Cortex of kidney (tissue), 1 donor: ENCODE measurements at places on chromosomes 3 and 15.

DNA sequence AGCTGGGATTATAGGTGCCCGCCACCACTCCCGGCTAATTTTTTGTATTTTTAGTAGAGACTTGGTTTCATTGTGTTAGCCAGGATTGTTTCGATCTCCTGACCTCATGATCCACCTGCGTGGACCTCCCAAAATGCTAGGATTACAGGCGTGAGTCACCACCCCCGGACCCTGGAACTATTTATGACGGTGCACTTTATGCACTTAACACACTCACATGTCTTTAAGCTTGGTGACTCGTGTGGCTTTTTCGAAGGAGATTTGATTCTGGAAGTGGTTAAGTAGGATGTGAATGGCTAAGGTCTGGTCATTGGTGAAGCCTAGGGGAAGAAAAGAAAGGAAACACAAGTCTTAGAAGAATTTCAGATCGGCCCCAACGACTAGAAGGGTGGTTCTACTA is 20.3 kb downstream of the BBS4 start:
- DNase-seq = no peak

GRCh38 chr3:114697401-114697800 is 403.6 kb downstream of the TIGIT start:
- no peak for DNase-seq

GRCh38 chr3:144317961-144318360 is 346.3 kb downstream of the DIPK2A start:
- no peak for DNase-seq

DNA sequence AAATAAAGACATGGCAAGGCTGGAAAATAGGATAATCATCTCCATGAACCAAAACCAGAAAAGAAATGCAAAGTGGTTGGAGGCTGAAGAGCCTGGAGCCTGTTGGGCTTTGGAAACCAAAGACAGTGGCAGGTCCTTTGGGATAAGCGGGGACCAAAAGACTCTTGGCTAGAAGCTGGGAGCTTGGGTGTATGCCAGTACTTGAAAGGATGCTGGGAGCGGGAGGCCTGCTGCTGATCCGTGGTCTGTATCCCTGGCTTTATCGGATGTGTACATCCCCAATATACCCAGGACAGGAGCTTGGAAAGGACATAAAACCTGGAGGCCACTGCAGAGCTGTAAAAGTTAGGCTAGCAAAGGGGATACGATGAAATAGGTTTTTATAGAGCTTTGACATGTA is 1.3 kb upstream of the CHRNB4 start:
- no peak for DNase-seq

- DNase-seq = no peak
These were observed 141.3 kb upstream of the LRRFIP2 start for GRCh38 chr3:37315669-37316068.

DNA sequence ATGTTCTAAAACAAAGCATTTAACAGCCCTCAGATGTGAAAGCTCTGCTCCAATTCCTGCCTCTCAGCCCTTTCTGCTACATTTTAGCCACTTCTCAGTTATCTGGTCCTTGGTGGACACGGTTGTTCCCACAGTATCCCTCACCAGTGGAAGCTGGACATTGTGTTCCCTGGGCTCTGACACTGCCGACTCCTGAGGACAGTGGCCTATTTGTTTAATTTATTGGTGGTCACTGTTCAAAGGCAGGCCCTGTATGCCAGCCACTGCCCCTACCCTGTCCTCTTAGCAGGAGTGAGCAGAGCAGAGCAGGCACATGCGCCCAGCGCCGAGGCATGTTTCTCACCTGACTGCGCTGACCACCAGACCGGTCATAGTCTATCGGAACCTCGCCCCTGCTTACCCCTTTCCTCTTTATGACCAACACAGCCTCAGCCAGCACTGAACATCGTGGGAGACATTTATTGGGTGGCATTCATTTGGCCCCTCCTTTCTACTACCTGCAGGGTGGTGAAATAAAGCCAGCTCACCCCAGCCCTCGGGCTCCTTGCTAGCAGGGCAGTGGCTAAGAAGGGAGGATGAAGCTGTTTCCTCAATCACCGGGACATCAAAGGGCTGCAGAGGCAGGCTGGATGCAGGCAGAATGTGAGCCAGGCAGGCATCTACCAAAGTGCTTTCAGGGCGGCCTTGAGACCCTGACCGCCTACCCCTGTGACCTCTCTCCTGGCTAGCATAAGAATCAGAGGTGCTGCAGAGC is 54.3 kb upstream of the HACD2 start:
- DNase-seq = no peak

DNA sequence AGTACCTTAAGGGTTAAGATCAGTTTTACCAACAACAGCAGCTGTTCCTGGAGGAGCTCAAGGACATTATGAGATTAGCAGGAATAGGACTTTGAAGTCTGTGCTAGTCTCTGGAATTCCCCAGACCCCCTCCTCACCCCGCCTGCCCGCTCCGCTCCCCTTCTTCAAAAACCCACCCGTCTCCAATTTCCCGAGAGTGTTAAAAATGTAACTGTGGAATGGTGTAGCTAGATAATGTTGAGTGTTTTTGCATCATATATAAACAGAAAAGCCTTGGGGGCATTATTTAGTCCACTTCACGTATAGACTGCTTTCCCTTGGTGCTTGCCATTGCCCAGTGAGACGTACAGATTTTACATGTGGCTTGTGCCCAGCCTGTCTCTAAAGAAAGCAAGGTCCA is 65.0 kb upstream of the SEMA6D start:
- DNase-seq = no peak

DNA sequence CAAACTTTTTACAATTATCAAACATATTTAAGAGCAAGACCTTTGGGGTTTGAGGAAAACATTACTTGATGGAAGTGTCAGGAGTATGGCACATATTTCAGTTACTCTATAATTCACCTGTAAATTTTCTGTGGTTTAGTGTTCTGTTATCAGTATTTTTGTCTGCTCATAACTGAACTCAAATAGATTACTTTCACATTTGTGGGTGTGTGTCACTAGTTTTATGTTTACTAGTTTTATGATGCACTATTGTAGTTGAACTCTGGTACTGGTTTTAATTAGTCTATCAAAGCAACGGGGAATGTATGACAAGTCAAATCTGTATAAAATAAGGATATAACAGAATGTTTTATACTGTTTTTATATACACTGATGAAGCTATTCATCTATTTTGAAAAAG is 27.2 kb downstream of the OXSM start:
- no peak for DNase-seq

DNA sequence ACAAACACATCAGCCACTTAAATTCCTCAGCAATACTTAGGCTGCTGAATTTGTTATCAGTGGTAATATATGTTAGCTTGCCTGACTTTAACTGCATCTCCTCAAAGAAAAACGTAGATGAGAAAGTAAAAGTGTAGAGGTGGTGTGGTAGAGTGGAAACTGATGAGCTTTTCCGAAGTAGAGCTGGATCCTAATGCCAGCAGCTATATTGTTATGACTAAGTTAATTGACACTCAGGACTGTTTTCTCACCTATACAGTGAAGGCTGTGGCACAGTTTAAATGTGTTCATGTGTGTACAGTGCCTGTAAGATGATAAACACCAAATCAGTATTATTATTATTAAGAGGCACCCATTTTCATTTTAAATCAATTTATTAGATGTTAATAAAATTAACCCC is 174.9 kb downstream of the TNIK start:
- DNase-seq = no peak

DNA sequence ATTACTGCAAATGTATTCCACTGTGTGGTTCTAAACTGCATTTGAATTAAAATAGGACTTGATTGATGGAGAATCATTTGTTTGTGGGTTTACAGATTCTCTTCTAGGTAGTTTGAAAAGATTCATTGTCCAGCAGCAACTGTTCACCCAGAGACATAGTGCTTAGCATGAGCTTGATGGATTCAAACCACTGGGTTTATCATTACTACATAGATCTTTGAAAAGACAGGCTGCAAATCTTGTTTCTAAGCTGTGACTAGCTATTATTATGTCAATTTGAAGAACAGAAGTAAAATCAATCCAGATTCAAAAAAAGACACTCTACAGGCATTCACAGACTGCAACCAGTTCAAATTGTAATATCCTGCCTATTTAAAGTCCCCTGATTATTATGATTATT is 49.8 kb downstream of the MBNL1 start:
- DNase-seq = no peak

DNA sequence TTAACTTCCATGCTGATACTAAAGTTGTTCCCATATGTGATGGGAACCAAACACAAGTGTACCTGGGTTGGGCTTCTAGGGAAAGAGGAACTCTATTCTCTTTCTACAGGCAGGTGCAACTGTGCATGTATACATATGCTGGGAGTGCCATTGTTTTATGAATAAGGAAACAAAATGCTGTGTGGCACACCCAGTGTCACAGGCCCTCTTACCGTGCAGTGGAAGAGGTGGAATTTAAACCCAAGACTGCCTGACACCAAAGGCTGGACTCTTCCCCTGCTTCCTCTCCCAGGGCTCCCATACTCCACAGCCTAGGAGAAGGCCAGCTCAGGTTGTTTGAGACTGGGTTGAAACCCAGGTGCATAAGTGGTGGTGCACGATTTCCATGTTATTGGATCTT is 1.9 kb upstream of the FETUB start:
- DNase-seq = no peak

DNA sequence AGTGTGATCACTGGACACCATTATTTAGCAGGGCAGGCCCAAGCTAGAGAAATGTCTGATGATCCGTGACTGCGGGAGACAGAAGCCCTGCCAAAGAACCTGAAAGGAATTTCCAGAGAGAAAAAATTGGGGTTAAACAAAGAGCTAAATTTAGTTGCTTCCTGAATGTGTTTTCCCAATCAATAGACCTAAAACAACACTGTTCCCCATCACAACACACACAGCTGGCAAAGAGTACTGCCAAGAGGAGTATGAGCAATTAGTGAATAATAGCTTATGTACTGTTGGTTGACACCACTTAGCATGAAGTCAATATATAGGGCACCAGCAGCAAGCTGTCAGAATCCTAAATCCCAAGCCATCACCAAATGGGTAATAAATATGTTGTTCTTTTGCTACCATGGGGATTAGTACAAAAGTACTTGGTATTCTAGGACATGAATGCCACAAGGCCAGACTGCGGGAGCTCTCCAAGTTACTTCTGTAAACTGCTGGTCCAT is 35.7 kb downstream of the CLK3 start:
- DNase-seq = no peak

- DNase-seq = no peak
These were observed 2.4 kb downstream of the PARP3 start for GRCh38 chr3:51944451-51945021.

DNA sequence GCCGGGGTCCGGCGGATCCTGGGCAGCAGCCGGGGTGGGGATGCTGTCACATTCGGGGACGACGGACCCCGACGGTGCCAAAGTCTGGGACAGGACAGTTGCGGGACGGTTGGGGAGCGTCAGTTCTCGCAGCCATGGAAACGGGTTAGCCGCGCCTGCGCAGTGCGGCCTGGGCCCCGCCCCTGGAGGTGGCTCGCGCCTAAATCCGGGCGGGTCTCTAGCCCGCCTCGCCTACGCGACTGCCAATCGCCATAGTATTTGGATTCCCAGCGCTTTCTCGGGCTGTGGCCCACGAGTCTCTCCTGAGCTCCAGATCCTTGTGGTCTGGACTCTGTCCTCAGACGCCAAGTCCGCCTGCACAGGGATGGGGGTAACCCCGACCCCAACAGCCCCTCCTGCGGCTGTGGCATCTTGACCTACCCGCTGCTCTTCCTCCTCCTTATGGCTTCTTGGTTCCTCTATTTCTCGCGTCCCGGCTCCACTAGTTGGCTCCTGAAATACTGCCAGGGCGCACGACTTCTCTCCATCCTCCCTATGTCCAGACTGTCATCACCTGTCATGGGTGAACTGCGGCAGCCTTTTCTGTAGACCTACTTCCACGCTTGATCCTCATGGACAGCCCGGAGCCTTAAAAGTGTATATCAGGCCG is at the start of gene ZMYND10:
TSS of gene ZMYND10 (minus strand) at position 147 of the 649 bp plus-strand sequence. CDS start 153 bp downstream, outside the sequence.
- DNase-seq = no peak

GRCh38 chr3:40465111-40465407 is 7.9 kb downstream of the RPL14 start:
- DNase-seq = no peak

- DNase-seq = no peak
These were observed 35.1 kb upstream of the CPB1 start for GRCh38 chr3:148792516-148792915.

GRCh38 chr3:14388201-14388600 is 14.2 kb upstream of the SLC6A6 start:
- DNase-seq = no peak

- no peak for DNase-seq
These were observed 49.5 kb upstream of the SEC13 start for GRCh38 chr3:10370429-10370828.

GRCh38 chr3:118436697-118437262 is 597.9 kb downstream of the IGSF11 start:
- no peak for DNase-seq

- DNase-seq = no peak
These were observed 81.4 kb downstream of the FAM174B start for GRCh38 chr15:92574161-92574560.

GRCh38 chr3:105793040-105793439 is 75.8 kb downstream of the CBLB start:
- no peak for DNase-seq

- no peak for DNase-seq
These were observed 71.1 kb downstream of the EPHB3 start for GRCh38 chr3:184632551-184633236.

DNA sequence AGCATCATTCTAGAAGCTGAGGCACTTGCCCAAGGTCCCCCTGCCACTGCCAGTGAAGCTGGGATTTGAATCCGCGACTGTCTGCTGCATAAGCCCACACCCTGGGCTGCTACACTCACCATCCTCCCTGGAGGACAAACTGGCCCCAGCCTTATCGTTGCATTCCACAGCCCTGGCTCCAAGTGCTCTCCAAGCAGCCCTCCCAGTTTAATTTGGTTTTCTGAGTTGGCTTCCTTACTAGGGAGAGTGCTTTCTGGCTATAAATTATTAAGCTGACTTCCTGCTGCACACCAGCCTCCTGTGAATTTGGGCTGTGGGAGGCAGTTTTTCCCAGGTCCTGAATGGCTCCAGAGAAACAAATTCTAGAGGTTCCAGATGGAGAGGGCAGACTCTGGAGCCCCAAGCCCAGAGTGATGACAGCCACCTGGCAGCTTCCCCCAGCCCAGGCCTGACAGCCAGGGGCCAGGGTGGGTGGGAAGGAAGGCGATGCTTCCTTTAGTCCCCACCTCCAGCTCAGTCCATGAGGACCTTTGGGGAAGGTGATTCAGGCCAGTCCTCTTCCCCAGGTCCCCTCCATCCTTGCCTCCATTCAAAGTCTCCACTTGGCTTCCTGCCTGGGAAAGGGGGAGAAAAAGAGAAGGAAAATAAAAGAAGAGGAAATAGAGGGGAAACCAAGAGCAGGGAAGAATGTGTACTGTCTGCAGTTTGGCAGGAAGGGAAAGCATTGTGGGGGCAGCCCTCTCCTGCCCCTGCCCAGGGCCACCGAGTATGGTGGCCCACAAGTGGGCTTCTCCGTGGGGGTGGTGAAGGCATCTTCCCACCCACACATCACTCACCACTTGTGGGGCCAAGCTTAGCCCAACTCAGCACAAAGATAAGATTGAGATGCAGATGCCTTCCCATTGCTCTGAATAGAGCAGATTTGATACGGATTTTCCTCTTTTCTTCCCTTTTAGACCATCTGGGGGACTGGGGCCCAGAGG is 69.6 kb downstream of the SEMA5B start:
- no peak for DNase-seq

GRCh38 chr15:66619152-66619903 is 53.5 kb upstream of the LCTL start:
- no peak for DNase-seq
